ENCODE measurements at places on chromosomes 1 and 21.

- DNase-seq = no peak
Observed at GRCh38 chr1:218392780-218393179, 47.6 kb downstream of the TGFB2 start.

DNA sequence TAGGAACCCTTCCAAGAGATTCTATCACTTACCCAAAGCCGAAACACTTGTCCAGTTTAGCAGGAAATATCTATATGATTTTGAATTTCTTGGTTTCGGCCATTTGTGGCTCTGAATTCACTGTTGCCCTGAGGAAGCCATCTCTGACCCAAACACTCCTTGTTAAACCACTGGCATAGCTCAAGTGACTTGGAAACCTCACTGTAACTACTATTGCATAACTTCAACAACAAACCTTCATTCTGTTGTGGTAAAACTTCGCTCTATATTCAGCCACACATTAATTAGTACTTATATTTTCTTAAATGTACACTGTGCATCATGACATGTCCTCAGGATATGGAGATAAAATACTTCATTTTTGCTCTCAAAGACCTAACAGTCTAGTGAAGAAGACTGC, 63.2 kb downstream of the ST6GALNAC3 start:
- DNase-seq = no peak

DNA sequence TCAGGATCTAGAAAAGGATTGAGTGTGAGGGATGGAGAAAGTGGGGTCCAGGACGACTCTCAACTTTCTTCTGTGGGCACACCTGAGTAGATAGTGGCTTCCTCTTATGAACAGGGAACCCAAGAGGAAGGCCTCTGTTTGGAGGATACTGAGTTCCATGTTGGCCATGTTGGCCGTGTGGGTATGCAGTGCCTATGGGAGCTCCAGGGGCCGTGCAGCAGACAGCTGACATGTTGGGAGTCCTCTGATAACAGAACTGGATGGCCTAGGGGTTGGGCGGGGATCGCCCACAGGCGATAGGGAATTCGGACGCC, 43.0 kb downstream of the TMEM53 start:
- DNase-seq = no peak

DNA sequence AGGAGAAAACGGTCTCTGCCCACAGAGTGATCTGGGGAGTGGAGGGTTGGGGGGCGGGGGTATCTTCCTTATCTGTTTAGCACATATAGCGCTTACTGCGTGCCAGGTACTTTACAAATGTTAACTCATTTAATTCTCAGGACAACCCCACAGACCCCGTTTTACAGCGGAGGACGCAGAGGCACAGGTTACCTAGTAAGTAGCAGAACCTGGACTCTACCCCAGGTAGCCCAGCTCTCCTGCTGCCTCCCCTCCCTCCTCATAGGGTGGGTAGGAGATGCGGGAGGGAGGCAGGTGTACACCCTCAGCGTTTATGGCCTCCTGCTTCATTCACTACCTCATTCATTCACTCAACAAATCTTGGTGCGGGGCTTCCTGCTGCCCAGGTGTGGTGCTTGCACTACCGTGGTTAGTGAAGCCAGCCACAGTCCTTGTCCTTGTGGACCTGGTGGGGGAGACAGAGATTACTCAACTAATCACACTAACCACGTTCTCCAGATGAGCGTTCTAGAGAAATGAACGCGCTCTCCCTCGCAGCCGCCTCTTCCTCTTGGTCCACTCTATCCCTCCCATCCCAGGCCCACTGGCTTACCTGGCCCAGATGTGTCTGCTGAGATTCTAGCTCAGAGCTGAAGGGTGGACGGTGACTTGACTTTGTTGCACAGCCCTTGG, 102.0 kb downstream of the IER5 start:
- no peak for DNase-seq

All from SW 1271 (cell line).